ENCODE measurements at places on chromosomes 1 and 21. TPM values are rescaled to one million over a fixed set of nuclear protein-coding genes. Genes with fewer than 3 reads are reported as not detected.

The SYT11 gene
- total RNA-seq = 22.7 TPM

The AGBL4 gene
- total RNA-seq = not detected

DNA sequence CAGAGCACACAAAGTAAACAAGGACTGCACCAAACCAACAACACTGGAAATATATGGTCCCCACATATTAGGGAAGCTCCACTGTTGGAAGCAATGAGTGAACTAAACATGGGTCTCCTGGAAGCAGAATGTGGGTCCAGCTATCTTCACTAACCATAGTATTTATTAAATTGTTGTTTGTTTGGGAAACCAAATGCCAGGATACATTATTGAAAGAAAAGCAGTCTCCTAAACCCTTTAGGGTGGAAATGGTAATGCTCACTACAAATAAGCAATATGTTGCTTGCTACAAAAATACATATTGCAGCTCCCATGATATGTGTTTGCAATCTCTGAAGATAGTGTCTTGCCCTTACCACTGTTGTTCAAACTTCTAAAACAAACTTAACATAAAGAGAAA lies 2.2 kb downstream of the NEGR1 start:
- DNase-seq = no peak

DNA sequence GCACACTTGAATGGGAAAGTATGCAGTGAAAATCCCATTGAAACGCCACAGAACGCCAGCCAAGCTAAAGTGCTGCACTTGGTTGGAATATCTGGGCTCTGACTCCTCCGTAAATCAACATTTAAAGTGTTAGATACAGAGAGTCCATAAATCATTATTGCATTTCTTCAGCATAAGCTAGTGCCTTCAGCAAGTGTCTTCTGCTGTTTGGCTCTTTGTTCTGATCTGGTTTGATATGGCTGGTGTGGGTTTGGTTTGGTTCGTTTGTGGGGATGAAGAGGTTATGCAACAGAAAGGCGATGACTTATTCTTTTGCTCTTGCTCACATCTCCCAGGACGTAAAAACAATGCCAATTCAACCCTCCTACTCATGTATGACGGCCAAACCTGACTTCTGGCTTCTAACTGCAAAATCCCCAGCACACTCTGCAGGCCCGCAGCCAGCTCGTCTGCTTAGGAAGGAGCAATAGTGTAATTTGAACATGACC lies 121.8 kb upstream of the ERG start:
- no peak for DNase-seq

DNA sequence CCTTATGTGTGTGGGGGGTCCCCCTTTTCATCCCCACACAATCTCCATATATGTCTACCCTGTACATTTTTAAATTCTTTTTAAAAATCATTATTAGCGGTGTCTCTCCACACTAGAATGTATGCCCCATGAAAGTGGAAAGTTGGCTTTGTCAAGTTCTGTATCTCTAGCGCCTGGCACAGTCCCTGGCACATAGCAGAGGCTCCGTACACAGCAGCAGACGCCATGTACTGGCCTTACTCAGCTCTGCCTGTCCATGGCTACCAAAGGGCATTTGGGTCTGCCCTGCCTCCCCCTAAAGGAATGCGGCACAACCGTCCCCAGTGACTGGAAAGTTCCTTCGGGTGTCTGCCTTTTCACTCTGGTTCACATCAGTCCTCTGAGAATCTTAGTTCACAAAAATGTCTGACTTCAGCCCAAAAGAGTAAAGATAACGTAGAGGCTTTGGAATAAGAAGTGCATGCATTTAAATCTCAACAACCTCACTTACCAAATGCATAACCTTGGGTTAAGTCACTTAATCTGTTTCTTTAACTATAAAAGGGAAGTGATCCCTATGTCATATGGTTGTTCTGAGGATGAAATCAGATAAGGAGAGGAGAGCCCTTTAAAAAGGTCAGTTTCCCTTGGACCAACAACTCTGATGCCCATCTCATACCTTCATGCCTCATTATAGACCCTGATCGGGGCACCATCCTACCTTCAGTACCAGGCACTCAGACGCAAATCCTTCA lies 61.1 kb downstream of the CD46 start:
- DNase-seq = no peak

DNA sequence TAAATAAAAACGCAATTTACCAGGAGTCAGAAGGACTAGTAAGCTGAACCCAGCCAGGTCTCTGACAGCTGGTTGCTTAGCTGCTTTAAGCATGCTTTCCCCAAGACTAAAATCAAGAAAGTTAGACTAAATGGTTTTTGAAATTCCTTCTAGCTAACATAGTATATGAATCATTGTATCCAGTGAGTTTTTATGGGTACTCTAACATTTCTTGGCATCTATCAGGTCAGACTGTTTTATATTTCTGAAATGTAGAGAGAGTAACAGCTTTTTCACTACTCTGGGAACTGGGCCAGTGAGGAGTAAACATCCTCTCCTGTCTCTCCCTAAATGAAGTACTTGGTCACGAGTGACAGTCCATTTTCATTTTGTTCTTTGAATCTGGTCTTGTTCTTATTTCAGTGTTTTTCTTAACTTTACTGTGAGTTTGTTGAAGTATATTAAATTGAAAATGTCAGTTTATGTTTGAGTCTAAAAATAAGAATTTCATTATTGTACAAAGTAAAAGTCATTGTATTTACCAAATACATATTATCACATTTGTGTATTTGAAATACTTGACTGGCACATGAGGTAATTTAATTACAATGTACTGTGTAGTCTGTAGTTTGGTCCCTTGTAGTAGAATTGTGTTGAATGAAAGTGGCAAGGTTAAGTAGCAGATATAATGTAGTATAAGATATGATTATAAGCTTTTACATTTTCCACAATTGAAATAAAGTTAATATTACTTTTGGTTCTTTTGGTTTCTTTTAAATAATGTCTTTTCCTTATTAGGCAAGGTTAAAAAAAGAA lies 47.6 kb downstream of the PKN2 start:
- DNase-seq = no peak

GRCh38 chr21:39555911-39556590 lies 56.7 kb upstream of the B3GALT5 start:
- DNase-seq = no peak

GRCh38 chr1:7584157-7584556 lies 186.9 kb upstream of the VAMP3 start:
- DNase-seq = no peak

DNA sequence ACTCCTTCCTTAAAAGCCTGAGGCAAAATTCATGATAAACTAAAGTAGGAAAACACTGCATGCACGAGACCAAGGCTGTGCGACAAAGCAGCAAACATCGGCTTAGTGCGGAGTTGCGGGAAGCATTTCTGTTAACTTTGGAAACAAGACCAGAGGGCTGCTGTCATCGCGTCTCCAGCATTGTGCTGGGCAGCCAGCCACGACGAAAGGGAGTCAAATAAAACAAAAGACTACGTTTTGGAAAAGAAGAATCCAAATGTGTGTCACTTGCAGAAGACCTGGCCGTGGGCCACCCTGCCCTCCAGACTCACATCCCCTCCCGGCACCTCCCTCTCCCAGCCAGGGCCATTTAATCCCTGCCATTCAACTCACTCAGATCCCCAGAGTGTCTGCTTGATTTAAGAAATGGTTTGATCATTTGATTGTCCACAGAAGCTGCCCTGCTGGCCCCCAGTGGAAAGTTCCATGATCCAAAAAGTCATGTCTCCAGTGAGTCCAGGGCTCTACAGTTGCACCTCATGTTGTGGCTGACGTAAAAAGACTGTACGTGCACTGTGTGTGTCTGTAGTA lies 2.4 kb upstream of the KRTAP10-11 start:
- no peak for DNase-seq

DNA sequence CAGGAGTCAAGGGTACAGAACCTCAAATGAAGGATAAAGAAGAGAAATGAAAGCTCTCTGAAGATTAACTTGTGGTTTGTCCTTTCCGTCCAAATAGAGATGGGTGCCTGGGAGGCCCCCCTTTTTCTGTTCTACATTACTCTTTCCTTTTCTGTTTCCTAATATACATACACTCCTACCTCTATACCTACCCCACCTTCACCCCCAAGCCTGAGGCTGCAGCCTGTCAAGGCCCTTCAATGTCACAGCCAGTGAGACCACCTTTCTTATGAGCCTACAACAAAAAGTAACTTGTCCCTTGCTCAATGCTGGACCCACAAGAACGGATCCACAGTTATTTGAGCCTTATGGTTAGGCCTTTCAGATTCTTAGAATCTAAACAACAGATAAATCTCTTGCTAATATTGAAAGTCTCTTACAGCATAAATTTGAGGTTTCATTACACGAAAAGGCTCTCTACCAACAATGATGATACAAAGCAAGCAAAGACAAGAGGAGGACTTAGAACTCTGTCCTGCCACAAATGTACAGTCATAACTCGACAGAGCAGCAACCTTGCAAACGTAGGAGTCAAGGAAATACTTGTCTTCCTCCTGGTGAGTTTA lies 4.1 kb upstream of the TRAF3IP3 start:
- DNase-seq = no peak

- DNase-seq = no peak
Measured at GRCh38 chr1:48803474-48803873, 26.8 kb upstream of the BEND5 start.

DNA sequence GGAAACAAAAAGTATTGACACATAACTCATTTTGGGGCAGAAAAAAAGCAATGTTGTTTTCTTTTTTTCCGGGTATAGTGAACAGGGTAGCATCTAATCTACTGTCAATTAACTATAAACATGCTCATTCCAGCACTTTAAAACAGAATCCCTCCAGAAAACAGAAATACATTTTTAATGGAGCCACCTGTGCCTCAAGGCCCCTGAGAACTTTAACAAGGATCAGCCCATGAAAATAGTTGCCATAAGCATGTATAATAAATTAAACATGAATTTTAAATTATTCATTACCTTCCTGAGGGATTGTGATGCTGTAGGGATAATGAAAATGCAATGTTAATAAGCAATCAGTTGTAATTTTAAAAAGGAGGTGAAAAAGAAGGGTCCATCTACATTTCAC lies 101.4 kb upstream of the IVNS1ABP start:
- no peak for DNase-seq

GRCh38 chr1:151130987-151131586 lies 15.3 kb downstream of the SEMA6C start:
- DNase-seq = peak; percentile 33

DNA sequence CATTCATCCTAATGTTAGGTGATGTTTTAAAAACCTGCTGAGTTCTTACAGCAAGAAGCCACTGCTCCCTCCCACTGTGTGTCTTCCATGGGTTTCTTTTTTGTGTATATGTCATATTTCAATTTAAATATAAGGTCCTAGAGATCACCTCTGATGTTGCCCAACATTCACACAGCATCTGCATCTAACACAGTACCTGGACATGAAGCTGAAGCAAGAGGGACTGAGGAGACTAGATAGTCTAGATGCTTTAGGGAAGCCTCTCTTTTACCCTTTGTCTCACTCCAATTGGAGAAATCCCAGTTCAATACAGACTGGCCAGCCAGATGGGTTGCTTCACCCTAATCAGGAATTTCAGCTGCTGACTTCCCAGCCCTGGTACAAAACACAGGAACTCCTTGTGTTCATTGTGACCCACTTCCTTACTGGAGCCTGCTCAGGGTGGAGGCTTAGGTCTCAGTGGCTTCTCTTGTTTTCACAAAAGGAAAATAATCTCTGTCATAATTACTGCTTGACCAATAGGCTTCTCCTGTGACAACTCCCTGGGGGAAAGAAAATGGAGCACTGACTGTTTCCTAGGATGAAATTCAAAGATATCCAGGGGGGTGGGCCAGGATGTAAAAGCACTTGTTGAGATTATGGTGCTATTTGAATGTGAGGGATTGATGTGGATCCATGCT lies 17.3 kb downstream of the BTG2 start:
- DNase-seq = no peak

GRCh38 chr1:34268311-34268954 lies 91.7 kb downstream of the C1orf94 start:
- no peak for DNase-seq

DNA sequence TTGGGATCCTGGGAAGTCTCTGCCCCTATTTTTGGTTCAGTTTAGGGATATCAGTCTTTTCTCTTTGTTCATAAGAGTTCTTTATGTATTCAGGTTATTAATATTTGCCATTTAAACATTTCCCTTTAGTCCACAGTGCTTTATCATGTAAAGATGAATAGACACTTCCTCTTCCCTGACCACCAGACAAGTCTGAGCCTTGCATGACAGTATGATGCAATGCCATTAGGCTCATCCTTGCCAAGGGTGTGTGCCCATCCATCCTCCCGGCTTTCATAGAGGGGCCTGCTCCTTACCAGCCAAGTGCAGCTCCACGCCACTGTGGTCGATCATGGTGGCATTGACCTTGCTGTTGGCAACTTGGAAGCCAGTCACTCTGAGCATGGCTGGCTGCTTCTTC lies 52.1 kb downstream of the ZSCAN20 start:
- DNase-seq = no peak

DNA sequence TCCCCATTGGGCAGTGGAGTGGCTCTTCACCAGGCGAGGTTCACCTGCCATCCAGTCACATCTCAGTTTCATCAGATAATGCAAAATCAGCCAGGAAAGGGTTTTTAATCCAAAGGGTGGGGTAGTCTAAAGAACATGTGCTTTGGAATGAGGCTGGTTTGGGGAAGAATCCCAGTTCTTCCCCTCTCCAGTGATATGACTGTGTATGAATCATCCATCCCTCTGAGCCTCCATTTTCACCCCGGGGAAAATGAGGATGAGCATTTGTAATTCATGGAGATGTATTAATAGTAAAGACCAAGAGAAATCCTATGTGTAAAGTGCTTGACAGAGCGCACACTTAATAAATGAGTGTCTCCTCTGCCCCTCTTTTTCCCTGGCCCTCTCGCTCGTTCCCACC lies 215.1 kb upstream of the FGGY start:
- no peak for DNase-seq

DNA sequence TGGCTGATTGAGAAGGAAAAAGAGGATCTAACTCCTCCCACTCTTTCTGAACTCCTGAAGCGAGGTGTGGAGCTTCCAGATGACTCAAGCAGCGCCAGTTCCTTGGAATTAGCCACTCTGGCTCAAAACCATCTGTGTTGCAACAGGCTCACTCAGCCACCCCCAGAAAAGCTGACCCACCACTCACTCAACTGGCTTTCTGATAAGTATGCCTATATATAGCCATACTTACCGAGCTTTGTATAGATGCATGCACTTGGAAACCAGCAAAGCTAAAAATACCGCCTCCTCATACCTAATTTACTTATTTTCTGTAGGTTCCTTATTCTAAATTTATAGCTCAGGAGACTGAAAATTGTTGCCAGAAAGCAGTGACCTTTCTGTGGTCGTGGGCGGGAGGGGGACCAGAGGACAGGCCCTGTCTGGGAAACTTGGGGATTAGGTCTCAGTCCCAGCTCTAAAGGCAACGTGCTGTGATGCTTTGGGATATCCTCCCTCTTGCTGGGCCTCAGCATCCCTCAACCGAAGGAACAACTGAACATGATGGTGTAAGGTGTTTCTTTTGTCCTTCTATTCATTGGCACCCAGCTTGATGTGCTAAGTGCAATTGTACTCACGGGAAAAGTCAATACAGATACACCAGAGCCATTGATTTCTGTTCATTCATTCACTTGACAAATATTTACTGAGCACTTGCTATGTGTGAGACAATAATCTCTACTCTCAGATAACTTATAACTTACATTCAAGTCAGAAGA lies 65.7 kb downstream of the NENF start:
- DNase-seq = no peak
